ENCODE measurements at places on chromosomes 12 and 14.

DNA sequence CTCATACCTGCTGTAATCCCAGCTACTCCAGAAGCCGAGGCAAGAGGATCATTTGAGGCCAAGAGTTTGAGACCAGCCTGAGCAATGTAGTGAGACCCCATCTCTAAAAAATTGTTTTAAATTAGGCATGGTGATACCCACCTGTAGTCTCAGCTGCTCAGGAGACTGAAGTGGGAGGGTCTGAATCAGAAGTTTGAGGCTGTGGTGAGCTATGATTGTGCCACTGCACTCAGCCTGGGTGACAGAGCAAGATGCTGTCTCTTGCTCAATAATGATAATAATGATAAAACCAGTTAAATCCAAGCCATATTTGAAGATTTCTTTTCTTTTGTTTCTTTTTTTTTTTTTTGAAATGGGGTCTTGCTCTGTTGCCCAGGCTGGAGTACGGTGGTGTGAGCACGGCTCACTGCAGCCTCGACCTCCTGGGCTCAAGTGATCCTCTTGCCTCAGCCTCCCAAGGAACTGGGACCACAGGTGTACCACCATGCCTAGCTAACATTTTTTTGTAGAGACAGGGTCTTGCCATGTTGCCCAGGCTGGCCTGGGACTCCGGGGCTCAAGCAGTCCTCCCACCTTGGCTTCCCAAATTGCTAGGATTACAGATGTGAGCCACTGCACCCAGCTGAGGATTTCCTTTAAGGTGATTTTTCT, 12.8 kb downstream of the PSMA6 start:
- no peak for DNase-seq

DNA sequence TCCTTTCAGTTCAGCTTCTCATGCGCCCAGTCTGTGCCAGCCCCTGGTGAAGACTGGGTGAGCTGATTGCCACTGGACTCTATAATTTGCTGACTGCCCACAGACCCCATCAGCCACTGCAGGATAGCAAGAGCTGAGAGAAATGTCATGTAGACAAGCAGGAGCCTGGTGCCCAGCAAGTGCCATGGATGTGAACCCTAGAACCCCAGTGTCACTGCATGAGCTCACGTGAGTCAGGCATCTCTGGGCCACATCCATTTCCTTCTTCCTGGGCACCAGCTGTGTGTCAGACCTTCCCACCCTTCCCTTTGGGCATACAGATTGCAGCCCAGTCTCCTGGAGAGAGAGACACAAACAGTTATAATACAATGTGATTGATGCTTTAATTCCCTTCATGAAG, 73.8 kb downstream of the NTF3 start:
- DNase-seq, result no peak

GRCh38 chr14:67583711-67584644, 16.1 kb downstream of the PIGH start:
- no peak for DNase-seq

DNA sequence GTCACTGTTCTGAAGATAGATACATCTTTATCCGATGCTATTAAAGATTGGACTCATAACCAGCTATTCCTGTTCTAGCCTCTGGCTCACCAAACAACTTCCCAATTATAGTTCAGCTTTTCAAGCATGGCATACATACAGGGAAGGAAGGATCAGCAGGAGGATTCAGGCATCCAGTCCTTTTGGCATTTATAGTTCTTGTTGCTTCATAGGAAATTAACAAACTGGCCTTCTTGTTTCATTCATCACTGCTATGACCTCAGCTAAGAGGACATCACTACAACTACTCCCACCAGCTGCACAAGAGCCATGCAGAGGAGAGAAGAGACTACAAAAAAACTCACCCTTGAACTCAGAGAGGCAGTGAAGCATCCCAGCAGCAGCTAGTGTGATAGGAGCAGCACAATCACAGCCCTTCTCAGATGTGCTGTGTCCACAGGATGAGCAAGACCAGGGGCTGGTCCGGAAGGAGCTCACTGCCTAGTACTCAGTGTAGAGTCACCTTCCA, 100.5 kb downstream of the SPTSSA start:
- no peak for DNase-seq

GRCh38 chr12:72723732-72724131, 451.6 kb downstream of the TRHDE start:
- no peak for DNase-seq

GRCh38 chr14:22573804-22574203, 15.2 kb downstream of the DAD1 start:
- no peak for DNase-seq

GRCh38 chr12:68381476-68382219, 49.5 kb upstream of the MDM1 start:
- no peak for DNase-seq

GRCh38 chr12:32117316-32117715, 10.7 kb downstream of the BICD1 start:
- DNase-seq, result no peak

DNA sequence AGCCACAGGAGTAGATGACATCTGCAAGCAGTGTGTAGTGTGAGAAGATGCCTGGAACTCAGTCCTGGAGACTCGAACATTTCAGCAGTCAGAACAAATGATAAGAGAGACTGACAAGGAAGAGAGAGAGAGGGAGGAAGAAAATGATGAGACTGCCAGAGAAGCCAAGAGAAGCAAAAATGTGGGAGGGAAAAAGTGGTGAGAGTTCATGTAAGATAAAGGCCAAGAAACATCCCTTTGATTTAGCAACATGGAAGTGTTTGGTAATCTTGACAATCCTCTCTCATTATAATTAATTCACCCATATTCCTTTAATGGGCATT, 42.6 kb downstream of the LIMA1 start:
- DNase-seq, result no peak

GRCh38 chr12:115756271-115756670, 521.2 kb downstream of the MED13L start:
- no peak for DNase-seq

- no peak for DNase-seq
These were observed 14.5 kb downstream of the KIF26A start for GRCh38 chr14:104152686-104153393.

DNA sequence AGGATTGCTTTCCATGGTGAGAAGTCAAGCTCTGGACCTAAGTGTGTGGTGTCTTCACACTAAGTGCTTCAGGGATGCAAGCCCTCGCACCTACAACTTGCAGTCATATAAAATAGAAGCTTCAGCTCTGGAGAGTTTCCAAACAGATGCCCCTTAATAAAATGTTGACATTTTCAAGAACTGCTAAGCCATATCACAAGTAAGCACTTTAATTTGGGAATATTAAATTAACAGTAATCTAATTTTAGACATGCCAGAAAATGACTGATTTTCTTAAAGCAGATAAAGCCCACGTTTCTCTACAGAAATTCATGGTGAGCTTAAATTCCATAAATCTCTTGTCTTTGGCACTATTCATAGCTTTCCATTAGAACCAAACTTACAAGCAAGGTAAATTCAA, 600.1 kb upstream of the FLRT2 start:
- DNase-seq, result no peak

DNA sequence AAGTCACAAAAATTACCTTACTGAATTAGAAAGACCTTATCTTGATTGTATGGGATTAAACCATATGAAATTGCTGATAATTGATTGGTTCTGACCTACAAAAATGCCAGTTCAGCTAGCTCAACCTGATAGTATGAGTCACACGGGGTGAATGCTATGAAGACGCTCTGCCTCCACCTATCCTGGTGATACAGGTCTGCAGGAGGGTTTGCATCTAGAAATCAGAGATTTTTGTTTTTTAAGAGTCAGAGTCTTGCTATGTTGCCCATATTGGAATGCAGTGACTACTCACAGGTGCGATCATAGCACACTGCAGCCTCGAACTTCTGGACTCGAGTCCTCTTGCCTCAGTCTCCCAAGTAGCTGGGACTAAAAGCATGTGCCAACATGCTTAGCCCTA, 120.4 kb downstream of the HMGA2 start:
- DNase-seq, result no peak

- DNase-seq, result peak; percentile 19
These were observed 235.4 kb downstream of the SEC23A start for GRCh38 chr14:38867561-38868150.

- no peak for DNase-seq
These were observed 56.6 kb downstream of the WDR20 start for GRCh38 chr14:102196039-102196901.

DNA sequence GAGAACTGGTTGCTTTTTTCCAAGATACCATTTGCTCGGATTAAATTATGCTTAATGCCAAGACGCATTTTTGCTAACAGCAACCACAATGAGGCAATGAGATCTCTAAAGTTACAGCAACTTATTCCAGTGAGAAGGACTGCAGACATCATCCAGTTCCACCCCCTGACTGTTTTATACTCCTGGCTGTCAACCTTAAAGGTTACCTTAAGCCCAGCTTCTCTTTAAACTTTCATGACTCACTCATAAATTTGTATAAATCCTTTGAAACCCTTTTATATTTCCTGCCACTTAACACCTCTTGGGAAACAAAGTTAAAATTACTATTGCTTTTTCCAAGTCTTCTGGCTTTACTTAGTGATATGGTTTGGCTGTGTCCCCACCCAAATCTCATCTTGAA, 80.2 kb downstream of the TMTC1 start:
- no peak for DNase-seq

GRCh38 chr12:82896979-82897378, 210.3 kb downstream of the TMTC2 start:
- no peak for DNase-seq

GRCh38 chr14:23364164-23365035, 572 bp downstream of the EFS start:
- no peak for DNase-seq

DNA sequence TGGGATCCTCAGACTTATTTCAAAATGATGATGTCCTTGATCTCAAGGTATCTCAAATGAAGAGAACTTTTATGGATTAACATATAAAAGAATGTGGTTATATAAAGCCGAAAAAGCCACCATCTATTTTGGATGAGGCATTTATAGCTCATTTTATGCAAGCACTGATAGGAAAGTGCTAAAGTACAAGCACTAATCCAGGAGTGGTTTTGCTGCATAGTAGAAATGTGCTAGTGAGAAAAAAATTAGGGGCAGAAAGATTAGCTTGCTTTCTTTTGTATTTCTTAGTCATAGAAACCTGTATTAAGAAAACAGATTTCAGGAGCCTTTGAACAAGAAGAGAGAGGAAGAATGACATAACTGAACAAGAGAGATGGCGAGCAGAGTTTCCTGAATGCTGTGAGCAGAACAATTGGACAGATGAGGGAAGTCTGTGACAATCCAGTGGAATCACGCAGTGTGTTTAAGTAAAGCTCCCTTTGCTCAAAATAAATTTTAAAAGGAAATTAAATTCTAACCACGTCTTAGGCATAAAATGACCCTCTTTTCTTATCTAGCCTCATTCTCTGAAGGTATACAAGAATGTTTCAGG, 238.2 kb upstream of the NOVA1 start:
- no peak for DNase-seq

DNA sequence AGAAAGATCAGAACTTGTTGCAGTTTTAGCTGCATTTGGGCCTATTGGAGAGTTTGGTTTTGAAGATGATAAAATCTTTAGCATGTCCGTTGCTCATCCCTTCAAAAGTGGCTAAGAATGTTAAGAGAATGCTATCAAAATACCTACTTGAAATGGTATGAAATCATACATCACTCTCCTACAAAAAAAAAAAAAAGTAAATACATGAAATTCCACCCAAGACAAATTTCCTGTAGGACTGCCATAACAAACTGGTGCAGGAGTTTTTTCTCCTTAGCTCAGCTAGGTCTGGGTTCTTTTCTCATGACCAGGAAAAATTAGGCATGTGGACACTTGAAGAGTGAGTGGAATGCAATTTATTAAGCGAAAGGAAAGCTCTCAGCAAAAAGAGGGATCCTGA, 15.9 kb upstream of the FAR2 start:
- no peak for DNase-seq

Measured in stimulated activated CD8-positive, alpha-beta memory T cell treated with anti-CD3 and anti-CD28 coated beads, Interleukin-15, amount 100 ng/mL, for 48 hours (primary cell).